ENCODE measurements at places on chromosomes 7 and 10.

DNA sequence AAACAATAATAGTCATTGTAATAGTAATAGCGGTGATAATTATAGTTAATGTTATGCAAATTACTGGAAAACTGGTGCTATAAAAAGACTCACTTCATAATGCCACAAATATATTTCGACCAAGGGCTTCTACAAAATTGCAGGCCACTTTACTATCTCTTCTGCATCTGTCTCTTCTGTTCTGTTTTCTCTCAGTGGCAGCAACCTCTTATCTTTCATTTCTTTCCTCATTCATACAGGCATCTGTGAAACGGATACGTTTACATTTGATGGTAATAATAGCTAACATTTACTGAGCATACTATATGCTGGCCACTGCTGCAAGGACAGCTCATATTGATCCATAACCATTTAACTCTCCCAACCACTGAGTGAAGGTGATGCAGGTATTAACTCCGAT lies 537.4 kb upstream of the PFKP start:
- DNase-seq: no peak
- no peaks in the 10 kb centered on the region for H3K4me1 ChIP-seq
- H3K36me3 ChIP-seq: no peaks in the 10 kb centered on the region
- H3K27me3 ChIP-seq: no peaks in the 10 kb centered on the region
- no peak overlapping the region for H3K4me3 ChIP-seq
- no peak overlapping the region for H3K27ac ChIP-seq

DNA sequence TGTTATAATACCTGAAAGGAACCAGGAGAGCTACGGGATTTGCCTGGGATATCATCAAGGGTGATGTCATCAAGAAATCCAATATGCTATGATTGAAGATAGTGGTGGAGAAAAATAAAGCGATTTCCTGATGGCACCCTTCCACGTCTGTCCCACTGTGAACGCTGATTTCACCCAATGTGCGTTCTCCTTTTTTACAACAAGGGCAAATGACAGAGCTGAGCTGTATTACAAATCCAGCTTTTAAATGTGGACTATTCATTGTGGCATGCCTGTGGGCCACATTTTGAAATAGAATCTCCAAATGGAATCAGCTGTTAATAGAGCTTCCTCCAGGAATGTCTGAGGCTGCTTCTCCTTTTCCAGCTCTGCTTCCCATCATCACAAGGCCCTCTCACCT lies 23.3 kb downstream of the SLC13A4 start:
- no peak for DNase-seq
- H3K27ac ChIP-seq: no peak overlapping the region
- no peak overlapping the region for H3K4me3 ChIP-seq
- no peaks in the 10 kb centered on the region for H3K27me3 ChIP-seq
- H3K36me3 ChIP-seq: no peaks in the 10 kb centered on the region
- H3K4me1 ChIP-seq: no peaks in the 10 kb centered on the region

DNA sequence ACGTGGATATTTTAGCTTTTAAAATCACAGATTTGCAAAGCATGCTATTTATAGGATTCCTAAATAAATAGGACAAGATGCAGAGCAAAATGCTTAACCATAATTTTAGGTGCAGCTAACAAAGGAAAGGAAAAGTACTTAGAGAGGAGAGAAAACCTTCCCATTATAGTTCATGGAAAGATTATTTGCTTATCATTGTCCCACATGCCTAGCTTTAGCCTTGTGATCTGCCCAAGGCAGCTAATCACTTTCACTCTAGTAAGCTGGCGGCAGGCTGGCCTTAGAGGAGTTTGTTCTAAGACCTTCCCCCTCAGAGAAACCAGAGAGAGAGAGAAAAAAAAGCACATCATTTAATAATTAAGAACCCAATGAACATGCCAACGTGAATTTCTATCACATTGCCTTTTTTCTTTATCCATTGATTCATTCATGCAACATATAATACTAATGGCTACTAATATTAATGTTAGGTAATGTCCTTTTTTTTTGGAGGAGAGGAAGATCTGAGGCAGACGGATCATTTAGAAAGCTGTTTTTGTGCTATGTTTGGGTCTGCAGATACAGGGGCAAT lies 274.6 kb downstream of the ARL4A start:
- H3K4me3 ChIP-seq: no peak overlapping the region
- H3K27me3 ChIP-seq: no peaks in the 10 kb centered on the region
- no peak for DNase-seq
- no peaks in the 10 kb centered on the region for H3K4me1 ChIP-seq
- H3K36me3 ChIP-seq: no peaks in the 10 kb centered on the region

DNA sequence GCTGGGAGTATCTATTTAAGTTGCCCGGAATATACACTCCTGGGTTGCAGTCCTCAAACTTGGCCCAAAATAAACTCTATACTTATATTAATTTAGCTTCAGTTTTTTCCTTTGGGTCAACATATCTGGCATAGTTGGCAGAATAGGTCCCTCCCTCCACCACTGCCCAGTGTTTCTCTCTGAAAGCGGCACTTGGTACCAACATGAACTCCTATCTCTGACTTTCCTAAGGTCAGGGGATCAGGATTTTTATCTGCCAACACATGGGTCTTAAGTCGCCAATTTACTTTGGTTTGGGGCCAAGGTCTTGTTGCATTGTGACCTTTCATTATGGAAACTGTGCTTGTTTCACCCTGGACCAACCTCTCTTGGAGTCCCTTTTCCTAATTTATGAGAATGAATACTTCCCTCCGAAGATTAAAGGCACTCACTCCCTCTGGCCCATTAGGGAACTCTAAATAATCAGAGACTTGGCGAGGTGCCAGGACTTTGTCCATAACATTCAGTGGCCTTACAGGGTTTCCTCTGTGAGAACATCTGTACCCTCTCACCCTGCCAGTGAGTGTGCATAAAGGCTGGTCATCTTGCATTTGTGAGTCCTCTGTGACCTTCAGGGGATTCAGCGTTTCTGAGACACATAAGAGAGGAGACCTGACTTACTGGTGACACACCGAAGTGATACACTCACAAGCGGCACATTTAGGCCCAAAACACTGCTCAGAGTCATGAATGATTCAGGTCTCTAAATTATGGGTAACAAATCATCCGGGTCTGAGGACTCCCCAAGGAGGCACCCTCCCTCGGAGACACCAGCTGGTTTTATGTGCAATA lies 19.7 kb upstream of the FKBP9 start:
- peak; percentile 46 for DNase-seq
- H3K36me3 ChIP-seq: no peaks in the 10 kb centered on the region
- no peak overlapping the region for H3K4me3 ChIP-seq
- H3K27me3 ChIP-seq: no peaks in the 10 kb centered on the region
- H3K27ac ChIP-seq: no peak overlapping the region

GRCh38 chr7:119925581-119926289 lies 347.2 kb upstream of the KCND2 start:
- H3K27ac ChIP-seq: no peak overlapping the region
- H3K27me3 ChIP-seq: no peaks in the 10 kb centered on the region
- H3K36me3 ChIP-seq: no peaks in the 10 kb centered on the region

- no peak overlapping the region for H3K27ac ChIP-seq
- H3K36me3 ChIP-seq: no peaks in the 10 kb centered on the region
- no peaks in the 10 kb centered on the region for H3K4me1 ChIP-seq
- no peak overlapping the region for H3K4me3 ChIP-seq
- H3K27me3 ChIP-seq: no peaks in the 10 kb centered on the region
- DNase-seq: no peak
Measured at GRCh38 chr10:110651044-110651958, 7.2 kb downstream of the RBM20 start.
